ENCODE measurements at places on chromosomes 5 and 9.

DNA sequence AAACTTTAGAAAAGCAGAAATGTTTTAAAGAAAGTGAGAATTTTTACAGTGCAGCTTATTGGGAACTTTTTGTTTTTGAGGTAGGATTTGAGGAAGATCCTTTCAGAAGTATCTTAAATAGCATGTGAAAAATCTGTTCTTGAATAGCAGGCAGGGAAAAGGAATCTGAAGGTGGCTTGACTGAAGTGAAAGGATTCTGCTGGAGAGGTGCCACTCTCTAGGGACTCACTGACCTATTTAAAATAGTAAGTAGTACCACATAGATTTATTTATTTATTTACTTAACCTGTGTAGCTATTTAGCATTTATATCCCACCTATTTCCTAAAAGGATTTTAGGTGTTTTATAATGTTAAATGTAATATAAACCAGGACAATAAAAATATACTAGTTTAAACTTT lies 69.1 kb downstream of the NIPBL start:
- no peak for DNase-seq

DNA sequence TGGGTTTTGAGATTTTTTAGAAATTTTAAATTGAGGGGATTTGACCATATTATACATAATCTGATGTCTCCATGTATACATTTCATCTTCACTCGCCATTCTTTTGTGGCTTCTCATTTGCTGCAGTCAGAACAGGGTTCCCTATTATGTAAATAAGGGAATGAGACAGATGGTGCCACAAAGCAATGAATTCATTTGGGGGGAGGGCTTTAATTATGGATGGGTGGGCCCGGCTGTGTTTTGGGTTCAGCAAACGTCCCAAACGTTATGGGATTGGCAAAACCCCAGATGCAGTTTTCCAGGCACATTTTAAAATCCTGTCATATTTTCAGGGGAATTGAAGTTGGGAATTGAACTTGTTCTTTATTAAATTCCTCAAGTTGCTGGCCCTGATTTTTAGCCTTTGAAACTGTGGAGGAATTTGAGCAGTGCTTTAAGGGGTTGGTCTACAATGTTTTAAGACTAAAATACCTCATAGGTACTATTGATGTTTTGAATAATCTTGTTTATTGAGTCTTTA lies 558.5 kb upstream of the ZNF462 start:
- no peak for DNase-seq

- peak; percentile 61 for DNase-seq
These were observed 20.1 kb upstream of the MARCHF6 start for GRCh38 chr5:10333154-10334006.

GRCh38 chr5:159104051-159104651 lies 4.4 kb upstream of the EBF1 start:
- DNase-seq: no peak

- no peak for DNase-seq
These were observed 12.1 kb upstream of the TLE4 start for GRCh38 chr9:79559495-79560181.

DNA sequence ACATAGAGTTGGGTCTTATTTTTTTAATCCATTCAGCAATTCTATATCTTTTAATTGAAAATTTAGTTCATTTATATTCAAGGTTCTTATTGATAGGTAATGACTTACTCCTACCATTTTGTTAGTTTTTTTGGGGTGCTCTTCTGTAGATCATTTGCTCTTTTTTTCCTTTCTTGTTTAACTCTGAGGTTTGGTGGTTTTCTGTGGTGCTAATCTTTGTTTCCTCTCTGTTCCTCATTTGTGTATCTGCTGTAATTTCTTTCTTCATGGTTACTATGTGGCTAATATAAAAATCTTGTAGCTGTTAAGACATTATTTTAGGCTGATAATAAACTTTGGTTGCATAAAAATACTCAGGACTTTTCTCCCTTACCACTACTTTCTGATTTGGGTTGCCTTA lies 181.6 kb upstream of the DMRTA1 start:
- no peak for DNase-seq

DNA sequence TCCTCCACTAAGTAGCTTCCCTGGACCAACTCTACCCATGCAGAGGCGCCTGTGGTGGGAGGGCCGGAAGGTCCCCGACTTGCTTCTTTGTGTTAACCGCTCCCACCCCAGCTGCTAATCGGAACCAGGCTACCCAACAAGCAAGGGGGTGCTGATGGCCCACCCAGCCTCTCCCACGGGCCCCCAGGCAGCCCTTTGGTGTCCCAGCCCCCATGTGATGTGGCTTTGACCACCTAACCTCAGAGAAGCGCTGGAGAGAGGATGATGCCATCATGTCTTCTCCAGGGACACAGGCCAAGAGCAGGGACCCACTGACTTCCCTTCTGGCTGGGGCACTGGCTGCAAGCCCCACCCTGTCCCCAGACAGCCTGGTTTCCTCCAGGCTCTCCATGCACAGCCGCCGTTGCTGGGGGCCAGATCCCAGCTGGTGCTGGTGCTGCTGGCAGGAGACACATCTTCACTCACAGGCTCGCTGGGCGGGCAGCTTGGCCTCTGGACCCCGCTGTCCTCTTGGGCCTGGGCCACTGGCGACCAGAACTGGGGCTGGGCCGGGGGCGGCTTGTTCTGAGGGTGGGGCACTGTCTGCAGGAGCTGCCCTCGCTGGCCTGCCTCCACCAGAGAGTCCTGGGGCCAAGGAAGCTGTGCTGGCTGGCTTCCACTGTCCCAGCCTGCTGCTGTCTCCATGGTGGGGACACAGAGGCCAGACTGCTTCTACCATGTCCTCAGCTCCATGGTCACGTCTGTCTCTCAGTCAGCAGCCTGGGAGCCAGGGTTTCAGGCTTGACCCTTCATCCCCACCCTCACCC lies 27.8 kb downstream of the LAMC3 start:
- no peak for DNase-seq

DNA sequence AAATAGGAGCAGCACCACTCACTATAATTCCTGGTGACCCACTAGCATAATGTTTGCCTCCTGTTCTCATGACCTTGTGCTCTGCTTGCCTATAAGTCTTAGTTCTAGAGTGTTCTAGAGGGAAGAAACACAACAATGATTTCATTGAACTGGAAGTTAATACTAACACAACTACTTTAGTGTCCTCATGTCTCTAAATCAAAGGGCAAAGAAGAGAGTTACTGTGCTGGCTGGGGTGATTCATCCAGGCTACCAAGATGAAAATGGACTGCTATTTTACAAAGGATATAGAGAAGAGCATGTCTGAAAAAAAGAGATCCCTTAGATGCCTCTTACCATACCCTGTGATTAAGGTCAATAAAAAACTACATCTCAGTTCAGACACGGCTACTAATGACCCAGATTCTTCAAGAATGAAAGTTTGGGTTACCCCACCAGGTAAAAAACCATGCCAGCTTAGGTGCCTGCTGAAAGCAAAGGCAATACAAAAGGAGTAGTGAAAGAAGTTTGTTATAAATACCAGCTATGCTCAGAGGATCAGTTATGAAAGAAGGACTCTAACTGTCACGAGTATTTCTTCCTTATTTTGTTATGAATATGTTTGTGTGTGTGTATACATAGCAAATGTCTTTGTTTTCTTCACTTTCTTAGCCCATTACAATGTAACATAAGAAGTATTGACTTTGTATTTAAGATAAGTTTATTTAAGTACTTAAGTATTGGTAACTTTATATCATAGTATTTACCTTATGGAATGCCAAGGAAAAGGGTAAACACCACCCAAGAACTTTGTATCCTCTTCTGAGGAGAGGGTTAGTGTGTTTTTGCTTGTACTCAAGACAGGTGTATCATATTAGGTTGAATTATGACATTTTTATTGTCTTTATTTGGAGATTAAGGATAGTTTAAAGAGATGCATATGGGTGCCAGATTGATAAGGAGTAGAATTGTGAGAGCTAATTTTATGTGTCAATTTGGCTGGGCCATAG lies 314.1 kb upstream of the PTGER4 start:
- no peak for DNase-seq

DNA sequence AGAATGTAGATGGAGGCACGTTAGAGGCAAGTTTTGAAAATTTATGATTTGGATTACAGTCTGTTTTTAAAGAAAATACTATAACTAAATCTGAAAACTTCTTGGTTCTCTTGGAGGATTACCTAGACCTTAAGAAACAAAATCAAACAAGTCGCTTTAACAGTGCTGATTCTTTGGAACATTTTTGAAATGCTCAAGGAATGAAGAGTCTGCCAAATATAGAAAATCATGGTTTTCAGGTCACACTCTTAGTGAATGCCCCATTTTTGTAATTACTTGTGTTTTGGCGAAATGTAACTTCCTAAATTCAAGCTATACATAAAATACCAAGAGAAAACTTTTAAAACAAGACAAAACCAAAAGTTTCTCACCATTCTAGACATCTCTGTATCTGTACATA lies 93.2 kb downstream of the EQTN start:
- peak; percentile 29 for DNase-seq

- no peak for DNase-seq
These were observed 826.8 kb downstream of the EFNA5 start for GRCh38 chr5:106843812-106844416.

GRCh38 chr9:124491049-124491975 lies 15.9 kb downstream of the NR5A1 start:
- no peak for DNase-seq

- peak; percentile 88 for DNase-seq
These were observed 2.6 kb upstream of the ENC1 start for GRCh38 chr5:74643111-74643562.

GRCh38 chr9:18056993-18057369 lies 417.0 kb upstream of the ADAMTSL1 start:
- no peak for DNase-seq

Measured in adipocyte (in vitro differentiated cells).